GM13976 (cell line): ENCODE measurements at places on chromosomes 11 and 22.

DNA sequence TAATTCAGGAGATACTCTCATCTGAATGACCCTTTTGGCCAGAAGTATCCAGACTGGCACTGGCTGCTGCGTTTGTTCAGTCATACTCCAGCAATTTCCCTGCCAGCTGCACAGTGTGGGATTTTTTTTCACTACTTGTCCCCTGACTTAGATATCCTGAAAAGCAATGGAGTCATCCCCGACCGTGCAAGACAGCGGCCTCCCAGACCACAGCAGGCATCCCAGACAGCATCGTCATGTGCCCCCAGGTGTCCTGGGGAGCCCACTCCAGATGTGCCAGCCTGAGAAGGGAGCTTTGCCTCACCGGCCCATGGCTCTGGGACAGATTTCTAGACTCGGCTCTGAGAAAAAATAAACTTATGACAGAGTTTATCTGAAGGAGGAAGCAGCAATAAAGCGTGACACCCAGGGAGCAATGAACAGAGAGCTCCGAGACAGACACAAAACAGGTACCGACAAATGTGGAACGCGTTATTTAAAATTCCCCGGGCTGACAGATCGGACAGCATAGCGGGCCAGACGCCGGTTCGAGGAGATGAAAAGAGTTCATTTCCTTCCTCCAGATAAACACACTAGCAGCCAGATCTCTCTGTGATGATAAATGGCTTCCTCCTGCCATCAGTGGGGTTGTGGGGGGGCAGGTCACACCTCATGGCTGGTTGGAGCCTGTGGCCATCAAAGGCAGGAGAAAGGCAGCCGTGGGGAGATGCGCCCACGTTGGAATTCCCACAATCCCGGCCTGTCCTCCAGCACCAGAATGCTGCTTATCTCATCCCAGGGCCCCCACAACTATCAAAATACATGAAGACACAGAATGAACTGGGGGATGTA is 106.4 kb upstream of the FGF3 start:
- DNase-seq: no peak

DNA sequence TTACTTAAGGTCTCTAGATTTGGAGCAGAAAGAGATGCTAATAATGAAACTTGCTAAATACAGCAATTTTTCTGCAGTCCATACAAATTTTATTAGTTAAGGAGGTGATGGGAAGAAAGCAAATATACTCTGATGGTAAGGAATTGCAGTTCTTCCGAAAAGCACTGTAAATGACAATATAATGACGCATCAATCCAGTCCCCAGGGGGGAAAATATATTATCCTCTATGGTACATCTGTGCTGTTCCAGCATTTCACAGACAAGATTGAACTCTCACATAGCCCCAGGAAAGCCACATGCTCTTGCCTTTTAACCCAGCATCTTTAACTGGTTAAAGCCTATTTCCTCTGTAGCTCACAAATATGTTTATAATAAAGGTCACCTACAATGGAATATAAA is 416.6 kb upstream of the CCDC90B start:
- DNase-seq: no peak

DNA sequence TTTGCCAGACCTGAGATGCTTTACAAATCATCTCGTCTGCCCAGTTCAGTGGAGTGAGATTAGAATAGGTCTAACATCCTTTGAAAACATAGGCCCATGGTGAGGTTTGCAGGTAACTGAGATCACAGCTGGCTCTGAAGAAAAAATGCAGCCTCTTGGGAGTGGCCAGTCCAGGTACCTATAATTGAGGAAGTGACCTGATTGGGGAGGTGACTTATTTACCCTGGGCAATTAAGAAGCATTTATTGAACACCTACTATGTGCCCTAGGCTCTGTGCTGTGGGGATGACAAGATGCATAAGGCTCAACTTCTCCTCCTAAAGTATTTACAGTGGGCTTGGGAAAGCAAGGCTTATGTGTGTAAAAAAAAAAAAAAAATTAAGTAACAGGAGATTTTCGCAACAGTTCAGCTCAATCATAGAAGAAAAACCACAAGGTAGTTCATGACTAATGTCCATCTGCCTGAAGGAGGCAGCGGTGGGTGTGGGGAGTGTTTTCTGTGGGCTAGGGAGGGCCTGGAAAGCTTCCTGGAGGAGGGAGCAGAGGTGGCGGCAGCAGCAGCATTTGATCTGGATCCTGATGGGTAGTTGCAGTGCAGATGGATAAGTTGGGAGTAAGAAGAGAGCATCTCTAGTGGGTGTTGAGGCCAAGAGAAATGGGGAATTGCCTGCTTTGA is 16.1 kb downstream of the MICAL2 start:
- DNase-seq: no peak

DNA sequence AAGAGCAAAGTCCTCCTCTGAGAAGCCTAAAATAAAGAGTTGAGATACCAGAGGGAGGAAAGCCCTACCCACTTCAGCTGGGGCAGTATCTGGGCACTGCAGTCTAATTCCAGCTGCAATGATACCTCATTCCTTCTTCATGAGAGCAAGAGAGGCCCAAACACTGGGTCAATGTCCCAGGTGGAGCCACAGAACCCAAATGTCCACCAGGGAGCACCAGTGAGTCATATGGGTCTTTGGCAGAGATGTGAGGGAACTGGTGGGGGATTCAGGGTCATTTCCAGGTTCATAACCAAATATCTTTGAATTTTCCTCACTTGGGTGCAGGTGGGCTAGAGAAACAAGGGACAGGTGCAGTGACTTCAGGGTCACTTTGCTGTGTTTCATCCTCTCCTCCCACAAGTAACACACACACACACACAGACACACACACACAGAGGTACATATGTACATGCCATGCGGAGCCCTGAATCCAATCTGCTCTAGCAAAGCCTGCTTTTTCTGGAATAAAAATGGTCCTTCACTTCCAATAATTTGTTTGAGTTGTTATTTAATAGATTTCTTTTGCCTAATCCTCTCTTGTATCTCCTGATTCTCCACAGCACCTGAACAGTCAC is 585.4 kb downstream of the SOX6 start:
- no peak for DNase-seq

DNA sequence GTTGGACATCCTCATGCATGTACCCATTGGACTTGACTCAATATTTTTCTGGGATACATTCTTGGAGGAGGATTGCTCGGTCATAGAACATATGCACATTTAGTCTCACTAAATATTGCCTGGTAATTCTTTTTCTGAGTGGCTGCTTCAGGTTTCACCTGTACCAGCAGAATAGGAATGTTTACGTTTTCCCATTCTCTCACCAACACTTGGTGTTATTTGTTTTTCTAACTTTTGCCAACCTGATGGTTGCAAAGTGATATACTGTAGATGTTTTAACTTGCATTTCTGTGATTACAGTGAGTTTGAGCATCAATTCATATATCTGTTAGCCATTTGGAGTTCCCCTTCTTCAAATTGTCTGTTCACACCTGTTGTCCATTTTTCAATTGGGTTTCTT is 1.3 kb upstream of the MRGPRD start:
- no peak for DNase-seq

DNA sequence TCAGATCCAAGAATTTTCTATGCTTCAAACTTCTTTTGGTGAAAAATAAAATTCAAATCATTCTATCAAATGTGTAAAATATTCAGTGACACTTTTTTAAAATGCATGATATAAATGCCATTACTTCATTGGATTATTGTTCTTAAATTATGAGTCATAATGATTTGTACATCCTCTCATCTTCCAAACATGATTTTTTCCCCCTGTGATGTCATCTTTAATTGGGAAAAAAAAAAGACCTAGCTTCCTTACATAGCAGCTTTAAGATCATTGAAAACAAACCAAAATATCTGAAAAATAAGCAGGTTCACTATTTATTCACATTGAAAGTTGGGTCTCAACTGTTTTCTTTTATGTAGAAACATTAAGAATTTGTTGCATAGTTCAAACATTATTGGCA is 1549.4 kb downstream of the LRRC4C start:
- no peak for DNase-seq

- no peak for DNase-seq
These were observed 9.1 kb upstream of the PPARA start for GRCh38 chr22:46140989-46141928.

DNA sequence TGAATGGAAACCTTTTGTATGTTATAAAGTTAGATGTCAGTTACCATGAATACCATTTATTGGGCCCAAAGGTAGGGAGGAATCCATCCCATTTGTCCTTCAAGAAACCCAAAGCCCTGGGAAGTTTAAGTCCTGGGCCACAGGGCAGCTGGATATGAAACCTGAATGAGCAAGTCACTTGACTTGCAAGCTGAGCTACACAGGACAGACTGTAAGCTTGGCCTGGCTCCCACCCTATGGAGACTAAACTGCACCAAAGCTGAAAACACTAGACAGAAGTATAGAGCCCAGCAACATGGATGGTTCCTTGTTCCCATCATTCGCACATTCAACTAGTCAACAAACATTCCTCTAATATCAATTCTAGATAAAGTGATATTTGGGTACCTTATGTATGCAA is 71.3 kb downstream of the KCNC1 start:
- DNase-seq: no peak

DNA sequence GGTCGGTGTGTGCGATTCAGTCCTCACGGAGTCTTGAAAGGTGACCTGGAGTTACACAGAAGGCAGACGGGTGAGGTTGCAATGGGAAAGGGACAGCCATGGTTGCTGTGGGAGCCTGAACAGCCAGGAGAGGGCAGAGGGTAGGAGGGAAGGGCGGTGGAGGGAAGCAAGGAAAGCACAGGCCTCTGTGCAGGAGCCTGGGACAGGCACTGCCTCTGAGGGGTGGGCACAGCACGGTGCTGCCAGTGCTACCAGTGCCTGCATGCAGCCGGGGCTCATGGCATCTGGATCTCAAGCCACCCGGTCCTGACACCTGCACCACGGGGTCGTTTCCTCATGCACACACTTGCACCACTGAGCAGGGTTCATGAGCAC is 401.0 kb downstream of the TBC1D22A start:
- no peak for DNase-seq

DNA sequence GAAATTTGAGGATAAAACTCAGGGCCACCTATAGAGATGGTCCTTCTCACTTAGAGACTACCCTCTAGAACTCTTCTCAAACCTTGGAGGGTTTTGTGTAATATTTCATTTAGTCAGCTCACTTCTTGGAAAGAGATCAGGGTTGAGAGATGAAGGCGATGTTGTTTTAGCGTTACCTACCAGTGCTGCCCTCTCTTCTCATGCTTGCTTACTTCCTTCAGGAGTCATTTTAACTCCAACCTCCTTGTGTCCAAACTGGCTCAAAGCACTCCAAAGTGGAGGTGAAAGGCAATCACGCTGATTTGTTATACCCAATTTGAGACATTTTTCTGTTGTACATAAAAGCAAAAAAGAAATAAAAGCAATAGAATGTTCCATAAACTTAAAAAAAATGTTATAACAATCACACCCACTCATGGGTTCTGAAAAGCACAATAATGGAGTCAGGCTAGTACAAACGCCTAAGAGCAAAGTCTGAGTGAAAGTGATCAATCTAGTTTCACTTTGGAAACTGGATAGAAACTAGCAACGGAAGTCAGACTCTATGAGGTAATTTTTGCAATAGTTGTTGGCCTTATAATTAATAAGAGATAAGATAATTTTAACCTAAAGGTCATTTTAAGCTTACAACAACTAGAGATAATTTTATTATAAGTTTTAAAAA is 117.1 kb downstream of the MRTFA start:
- DNase-seq: peak; percentile 68

DNA sequence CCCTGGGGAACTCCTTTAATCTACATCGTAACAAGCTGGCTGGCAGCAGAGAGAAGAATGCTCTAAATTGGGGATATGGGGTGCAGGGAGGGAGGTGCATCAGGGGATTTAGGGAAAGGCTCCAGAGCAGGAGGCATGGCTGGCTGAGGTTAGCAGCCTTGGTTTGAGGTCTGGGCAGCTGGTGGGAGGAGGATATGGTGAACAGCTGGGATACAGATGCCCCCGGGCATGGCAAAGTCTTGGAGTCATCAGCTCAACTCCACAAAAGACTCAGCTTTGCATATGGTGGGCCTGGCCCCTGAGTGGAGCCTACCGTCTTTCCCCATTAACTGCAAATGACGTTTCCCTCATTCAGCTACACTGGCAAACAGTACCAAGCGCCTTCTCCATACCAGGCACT is 5.4 kb downstream of the FAM83F start:
- DNase-seq: no peak

DNA sequence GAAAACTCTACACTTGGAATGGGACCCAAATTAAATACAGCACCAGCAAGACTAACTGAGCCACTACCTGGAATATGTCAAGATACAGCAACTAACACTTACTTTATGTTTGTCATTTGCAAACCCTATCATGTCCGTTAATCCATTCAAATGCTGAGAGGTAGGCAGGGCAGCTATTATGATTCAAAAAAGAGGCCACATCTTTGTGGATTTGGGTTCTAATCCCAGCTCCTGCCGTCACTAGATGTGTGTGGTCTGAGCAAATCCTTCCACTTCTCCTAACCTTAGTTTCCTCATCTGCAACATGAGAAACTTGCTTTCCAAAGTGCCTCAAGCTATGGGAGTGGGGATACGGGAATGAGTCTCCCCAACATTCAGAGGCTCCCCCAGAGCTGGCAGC is 24.2 kb downstream of the FLI1 start:
- DNase-seq: no peak

GRCh38 chr11:100939571-100939970 is 190.0 kb downstream of the PGR start:
- no peak for DNase-seq

DNA sequence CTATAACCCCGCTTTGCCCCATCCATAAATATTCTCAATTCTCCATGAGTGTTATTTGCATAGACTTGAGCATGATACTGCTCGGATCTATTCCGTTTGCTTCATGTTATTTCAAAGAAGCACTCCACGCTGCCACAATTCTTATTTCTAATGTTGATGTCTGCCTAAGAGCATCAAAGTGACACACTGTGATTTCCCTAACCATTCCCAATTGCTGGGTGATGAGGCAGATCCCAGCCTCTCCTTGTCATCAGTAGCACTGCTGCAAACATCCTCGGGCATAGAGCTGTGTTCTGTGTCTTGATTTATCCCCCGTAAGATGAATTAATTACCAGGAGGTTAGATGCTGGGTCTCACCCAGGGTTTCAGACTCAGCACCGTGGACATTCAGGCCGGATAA is 178.3 kb upstream of the SEZ6L start:
- no peak for DNase-seq

DNA sequence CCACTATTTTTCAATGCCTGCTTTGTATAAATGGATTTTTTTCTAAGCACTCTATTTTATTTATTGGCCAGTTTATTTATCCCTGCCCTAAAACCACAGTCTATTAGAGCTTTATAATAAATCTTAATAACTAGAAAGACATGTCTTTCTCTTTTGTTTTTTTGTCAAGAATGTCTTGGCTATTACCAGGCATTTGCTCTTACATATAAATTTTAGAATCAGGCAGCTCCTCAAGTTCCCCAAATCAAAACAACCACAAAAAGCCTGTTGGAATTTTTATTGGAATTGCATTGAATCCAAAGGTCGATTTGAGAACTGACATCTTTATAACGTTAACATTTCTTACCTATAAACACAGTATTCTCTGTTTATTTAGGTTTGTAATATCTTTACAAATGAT is 85.8 kb upstream of the SC5D start:
- no peak for DNase-seq
